ENCODE measurements at places on chromosomes 4 and X.
A peak's percentile ranks its signal among the peaks of the same experiment; 100 is the strongest.

DNA sequence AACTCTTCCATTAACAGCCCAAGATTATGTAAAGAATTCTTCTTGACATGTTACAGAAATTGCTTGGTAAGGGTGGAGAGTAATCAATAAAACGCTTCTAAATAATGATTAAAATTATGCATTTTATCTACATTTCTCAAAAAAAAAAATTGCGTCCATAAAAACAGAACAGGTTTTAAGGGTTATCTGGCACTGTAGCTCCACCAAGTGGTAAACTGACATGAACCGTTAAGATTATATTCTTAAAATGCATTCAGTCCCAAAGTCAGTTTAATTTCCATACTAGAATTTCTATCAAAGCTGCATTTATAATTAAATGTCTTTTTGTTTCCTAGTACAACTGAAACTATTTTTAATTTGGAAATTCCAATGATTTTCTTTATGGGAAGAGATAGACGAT lies 214.0 kb upstream of the UGT8 start:
- peak; percentile 39 for DNase-seq

DNA sequence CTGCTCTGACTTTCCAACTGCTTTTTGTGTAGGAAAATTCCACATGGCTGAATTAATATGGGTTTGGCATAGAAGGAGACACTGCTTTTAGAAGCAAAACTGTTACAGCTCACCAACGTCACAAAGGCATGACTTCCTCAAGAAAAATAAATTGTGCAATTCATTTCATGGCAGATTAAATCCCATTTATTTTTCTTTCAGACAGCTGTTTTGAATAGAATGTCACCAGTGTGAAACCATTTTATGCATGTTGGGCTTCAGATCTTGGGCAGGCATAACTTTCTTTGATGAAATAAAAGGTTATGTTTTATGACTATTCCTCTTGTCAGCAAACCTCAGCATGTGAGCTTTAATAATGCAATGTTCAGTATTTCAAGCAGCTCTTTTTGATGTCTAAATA lies 542.8 kb downstream of the GALNTL6 start:
- DNase-seq, result no peak

- no peak for DNase-seq
Observed at GRCh38 chrX:31836479-31836878, 764.6 kb upstream of the FTHL17 start.

- DNase-seq, result peak; percentile 2
Observed at GRCh38 chr4:169119536-169119935, 109.5 kb upstream of the CBR4 start.

DNA sequence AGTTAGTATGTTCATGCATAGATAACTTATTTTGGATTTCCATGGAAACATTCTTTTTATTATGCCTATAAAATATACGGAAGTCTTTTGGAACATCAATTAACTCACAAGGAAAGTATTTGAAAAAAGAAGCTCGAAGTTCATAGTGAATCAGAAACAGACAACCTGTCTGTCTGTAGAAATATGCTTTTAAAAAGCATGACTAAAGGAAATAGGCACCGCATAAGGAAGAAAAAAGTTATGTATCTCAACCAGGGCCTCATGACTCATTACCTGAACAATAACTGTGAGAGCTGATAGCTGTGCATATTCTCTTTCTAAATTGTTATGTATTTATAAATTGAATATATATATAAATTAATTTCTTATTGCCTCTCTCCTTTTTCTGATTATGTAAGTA lies 324.1 kb downstream of the TLL1 start:
- DNase-seq, result no peak

GRCh38 chr4:175657571-175657970 lies 154.5 kb downstream of the GPM6A start:
- no peak for DNase-seq

GRCh38 chr4:67697860-67698687 lies 2.9 kb downstream of the UBA6 start:
- DNase-seq, result no peak

GRCh38 chrX:69618803-69619202 lies 2.9 kb downstream of the EDA start:
- peak; percentile 48 for DNase-seq
